ENCODE measurements at places on chromosomes 13 and 19. TPM values are rescaled to one million over a fixed set of nuclear protein-coding genes. Genes with fewer than 3 reads are reported as not detected.

Gene INSL3
- total RNA-seq: not detected

DNA sequence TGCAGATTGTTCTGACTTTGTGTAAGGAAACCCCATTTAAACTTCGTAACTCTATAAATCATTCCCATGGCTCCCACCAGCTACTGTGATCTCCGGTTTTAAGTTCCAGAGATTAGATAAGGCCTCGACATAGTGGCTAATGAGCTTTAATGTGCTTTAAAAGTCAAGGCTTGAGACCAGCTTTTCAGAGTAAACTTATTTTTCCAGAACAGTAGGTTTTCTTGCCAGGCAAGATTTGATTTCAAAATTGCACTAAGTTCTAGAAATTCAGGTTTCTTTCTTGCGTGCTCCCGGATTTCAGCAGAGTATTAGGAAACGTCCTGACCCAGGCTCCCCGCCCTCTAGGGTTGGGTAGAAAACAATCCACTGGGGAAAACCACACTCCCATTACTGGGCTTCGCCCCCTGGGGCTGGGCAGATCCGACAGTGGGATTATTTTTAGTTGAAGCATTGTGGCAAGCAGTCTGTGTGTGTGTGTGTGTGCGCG is 43.3 kb downstream of the CRYL1 start:
- no peak for DNase-seq

DNA sequence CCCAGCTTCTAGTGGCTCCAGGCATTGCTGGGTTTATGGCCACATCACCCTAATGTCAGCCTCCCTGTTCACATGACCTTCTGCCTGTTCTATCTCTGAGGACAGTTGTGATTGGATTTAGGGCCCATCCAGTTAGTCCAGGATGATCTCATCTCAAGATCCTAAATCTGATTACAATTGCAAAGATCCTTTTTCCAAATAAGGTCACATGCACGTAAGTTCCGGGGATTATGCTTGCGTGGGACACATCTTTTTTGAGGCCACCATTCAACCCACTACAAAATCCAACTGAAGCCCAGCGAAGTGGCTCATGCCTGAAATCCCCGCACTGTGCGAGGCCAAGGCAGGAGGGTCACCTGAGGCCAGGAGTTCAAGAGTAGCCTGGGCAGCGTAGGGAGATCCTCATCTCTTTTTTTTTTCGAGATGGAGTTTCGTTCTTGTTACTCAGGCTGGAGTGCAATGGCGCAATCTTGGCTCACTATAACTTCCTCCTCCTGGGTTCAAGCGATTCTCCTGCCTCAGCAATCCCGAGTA is 12.3 kb downstream of the PLD3 start:
- no peak for DNase-seq

- DNase-seq: peak; percentile 19
Measured at GRCh38 chr13:100240109-100240779, 151.4 kb downstream of the PCCA start.

DNA sequence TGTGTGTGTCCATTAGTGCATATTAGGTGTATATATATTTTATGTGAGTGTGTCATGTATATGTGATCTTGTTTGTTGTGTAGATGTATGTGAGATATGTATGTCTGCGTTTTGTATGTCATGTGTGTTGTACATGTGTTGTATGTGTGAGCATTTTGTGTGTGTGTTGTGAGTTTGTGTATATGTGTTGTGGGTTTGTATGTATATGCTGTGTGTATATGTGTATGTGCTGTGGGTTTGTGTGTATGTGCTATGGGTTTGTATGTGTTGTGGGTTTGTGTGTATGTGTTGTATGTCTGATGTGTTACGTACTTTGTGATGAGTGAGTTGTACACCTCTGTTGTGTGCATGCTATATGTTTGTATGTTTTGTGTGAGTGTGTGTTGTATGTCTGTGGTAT is 8.1 kb downstream of the CEACAM20 start:
- DNase-seq: no peak

DNA sequence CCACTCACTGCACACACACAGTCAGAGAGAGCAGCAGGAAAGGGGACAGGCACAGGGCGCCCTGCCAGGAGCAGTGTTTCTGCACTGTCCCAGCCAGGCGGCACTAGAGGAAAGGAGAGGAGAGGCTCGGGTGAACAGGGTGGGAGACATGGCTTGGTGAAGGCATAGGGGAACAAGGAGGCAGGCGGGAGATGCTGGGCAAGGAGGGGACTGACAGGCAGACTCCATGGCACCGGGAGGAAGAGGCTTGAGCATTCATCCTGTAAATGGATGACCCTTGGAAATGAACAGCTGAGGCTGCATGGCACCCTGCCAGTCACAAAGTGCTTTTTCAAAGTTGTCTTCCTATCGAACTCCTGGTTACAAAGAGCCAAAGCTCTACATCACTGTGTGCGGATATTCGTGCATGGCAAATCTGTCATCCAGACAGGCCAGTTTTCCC is 22.4 kb downstream of the MED26 start:
- DNase-seq: no peak

GRCh38 chr19:41431426-41432386 is 4.5 kb upstream of the B3GNT8 start:
- peak; percentile 31 for DNase-seq

DNA sequence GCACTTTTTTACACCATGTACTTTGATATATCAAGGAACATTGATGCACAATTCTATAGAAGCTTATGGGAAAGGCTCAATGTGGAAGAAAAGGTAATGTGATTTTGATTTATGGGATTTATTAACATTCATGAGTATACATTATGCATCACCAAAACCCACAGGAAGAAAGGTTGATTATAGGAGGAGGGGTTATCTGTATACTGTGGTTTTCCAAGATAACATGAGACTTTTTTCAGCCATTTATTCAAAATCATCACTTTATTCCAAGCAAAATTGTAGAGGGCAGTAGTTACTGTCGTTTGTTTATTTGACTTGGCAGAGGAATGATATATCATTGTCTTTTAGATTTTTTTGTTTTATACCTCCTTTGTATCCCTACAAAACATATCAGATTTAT is 54.9 kb downstream of the WDFY2 start:
- peak; percentile 11 for DNase-seq

Gene RAP2A
- total RNA-seq: 28.9 TPM

DNA sequence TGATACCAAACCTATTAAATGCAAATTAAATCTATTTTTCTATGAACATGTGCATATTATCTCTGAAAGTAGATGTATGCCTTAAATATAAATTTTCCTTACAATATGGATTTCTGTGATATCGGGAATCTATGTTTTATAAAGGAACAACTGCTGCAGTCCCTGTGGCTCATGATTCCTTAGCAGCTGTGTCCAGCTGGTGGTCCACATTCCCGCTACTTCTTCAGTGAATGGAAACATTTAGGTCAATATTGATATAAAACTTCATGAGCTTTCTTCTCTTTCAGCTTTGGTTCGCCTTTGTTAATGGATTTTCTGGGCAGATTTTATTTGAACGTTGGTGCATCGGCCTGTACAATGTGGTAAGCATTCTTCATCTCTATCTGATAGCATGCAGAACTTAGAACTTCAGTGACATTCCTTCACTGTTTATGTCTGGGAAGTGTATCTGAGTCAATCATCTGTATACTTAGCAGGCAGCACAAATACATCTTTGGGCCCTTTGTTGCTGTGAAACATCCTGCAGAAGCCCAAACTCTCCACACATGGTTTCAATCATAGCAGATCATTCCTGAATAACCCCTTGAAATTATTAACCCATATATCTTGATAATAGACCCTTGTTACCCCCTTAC is 223.9 kb downstream of the SHISA2 start:
- no peak for DNase-seq

GRCh38 chr13:44818016-44818415 is 171.3 kb downstream of the NUFIP1 start:
- no peak for DNase-seq

All from IMR-90 (cell line).